DMS153 (cell line): ENCODE measurements at places on chromosomes 16 and 17.

GRCh38 chr17:57480438-57481196 is 224.3 kb downstream of the MSI2 start:
- DNase-seq, result no peak

GRCh38 chr17:72472106-72472505 is 351.3 kb downstream of the SOX9 start:
- DNase-seq, result no peak

DNA sequence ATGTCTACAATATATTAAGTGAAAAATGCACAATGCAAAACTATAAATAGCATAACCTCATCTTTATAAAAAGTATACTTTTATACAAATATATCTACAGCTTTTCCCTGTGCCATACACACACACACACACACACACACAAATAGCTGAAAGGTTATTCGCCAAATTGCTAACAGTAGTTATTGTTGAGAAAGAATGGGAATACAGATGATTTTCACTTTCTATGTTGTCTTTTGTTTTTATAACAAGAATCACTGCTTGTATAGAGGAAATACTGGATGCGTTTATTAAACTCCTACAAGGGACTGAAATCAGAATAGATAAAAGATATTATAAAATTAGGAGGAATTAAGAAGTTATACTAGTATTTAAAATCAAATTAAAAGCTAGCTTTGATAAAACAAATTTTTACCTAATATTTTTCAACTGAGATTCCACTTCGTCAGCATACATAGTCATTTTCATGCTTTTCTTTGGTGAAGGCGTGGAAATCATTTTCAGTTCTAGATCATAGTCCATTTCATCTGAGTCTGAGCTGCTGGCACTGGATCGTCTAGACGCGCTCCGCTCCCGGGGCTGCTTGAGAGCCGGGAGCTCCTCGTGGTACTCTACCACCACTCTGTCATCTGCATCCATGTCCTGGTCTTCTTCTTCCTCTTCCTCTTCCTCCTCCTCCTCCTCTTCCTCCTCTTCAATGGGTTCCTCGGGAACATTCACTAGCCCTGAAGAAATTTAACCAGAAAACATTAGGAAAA is 17.0 kb upstream of the ITGAE start:
- no peak for DNase-seq

DNA sequence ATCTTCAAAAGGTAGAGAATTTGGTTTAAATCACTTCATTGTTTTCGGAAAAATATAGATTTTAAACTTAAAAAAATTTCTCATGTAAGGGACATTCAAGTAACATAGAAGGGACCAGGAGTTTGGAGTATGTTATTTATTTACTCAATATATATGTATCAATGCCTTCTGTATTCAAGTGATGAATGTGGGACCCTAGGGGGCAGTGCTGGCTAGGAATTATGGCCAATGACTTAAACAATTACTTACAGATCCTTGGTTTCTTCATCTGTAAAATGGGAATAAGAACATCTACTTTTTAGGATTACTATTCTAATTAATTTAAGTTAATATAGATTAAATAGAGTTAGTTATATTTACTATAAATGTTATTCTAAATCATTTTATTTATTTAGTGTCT is 886.3 kb upstream of the RBFOX1 start:
- DNase-seq, result no peak

DNA sequence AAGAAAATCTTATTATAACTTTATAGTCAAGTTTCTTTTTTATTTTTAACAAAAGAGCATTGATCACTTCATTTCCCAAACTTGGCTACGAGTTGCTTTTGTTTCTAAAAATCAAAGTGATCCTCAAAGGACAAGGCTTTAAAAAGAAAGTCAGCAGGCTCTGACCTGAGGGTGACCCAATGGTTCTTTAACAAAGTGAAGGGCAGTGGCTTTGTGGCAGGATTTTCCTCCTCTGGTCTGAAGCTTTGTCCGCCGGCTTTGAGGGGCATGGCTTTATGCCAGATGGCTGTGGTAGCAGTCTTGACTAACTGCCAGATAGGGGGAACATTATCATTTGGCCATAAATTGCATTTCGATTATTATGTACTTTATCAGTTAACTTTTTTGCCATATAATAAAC is 28.5 kb downstream of the IQCK start:
- no peak for DNase-seq
